ENCODE measurements at places on chromosomes 5 and 9.

- no peak for DNase-seq
These were observed 53.1 kb upstream of the NREP start for GRCh38 chr5:111810112-111810511.

GRCh38 chr9:92720209-92720765 lies 44.3 kb downstream of the BICD2 start:
- no peak for DNase-seq

DNA sequence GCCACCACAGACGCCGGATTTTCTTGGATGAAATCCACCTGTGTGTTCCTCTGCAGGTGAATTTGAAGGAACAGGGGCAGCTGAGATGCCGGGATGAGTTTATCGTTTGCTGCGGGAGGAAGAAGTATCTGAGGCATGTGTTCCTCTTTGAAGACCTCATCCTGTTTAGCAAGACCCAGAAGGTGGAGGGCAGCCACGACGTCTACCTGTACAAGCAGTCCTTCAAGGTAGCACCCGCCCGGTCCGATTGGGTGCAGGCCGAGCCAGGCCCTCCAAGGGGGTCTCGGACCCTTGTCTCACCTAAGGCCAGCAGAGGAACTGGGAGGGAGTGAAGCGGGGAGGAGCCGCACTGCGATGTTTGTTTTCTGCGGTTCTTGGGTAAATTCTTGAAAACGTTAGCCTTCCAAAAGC lies 18.4 kb upstream of the LRRC14B start:
- no peak for DNase-seq

DNA sequence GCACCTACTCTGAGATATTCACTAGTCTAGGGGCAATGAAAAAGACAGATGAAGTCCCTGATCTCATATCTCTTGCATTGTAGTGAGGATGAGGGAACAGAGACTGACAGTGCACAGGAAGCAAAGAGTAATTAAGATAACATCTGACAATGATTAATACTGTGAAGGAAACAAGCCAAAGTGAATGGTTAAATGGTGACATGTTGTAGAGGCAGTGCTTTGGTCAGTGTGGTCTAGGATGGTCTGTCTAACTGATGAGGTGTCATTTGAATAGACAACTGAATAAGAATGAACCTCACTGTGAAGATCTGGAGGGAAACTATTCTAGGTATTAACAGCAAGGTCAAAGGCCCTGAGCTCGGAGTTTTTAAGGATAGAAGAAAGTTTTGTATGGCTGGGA lies 333.3 kb upstream of the GRIA1 start:
- no peak for DNase-seq

- no peak for DNase-seq
These were observed 598 bp downstream of the PCDHA2 start for GRCh38 chr5:140795259-140795641.

- no peak for DNase-seq
These were observed 1.5 kb upstream of the MOB3B start for GRCh38 chr9:27530915-27531755.

- DNase-seq, result no peak
These were observed 199.9 kb downstream of the ADAMTS12 start for GRCh38 chr5:33691856-33692255.

GRCh38 chr5:173969167-173970049 lies 19.6 kb upstream of the C5orf47 start:
- DNase-seq, result no peak

DNA sequence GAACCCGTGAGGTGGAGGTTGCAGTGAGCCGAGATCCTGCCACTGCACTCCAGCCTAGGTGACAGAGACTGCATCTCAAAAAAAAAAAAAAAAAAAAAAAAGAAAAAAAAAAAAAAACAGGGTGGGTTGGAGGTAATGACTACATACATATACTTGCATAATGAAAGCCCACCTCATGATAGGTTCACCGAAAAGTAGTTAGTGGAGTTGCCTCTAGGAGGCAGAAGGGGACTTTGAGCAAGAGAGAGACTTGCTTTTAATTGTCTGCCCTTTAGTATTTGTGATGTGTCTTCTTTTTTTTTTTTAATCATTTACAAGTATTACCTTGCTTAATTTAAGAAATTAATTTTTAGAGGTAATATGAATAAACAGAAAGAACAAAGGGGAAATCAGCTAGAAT lies 99.8 kb downstream of the PPARGC1B start:
- DNase-seq, result no peak

DNA sequence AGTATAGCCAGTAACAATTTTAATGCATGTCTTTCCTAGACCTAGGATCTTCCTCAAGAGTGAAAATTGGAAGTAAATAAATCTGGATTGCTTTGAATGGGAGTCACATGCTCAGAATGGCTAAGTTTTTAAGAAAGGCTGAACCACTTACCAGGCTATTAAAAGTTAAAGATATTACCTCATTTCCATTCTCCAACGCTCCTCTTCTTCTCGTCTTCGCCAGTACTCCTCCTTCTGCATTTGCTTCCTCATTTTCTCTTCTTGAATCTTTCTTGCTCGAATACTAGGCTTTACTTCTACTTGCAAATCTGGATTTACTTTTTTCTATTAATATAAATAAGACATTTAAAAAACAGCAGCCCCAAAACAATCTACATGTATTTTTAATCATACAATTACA lies 49.6 kb downstream of the ZFR start:
- no peak for DNase-seq

DNA sequence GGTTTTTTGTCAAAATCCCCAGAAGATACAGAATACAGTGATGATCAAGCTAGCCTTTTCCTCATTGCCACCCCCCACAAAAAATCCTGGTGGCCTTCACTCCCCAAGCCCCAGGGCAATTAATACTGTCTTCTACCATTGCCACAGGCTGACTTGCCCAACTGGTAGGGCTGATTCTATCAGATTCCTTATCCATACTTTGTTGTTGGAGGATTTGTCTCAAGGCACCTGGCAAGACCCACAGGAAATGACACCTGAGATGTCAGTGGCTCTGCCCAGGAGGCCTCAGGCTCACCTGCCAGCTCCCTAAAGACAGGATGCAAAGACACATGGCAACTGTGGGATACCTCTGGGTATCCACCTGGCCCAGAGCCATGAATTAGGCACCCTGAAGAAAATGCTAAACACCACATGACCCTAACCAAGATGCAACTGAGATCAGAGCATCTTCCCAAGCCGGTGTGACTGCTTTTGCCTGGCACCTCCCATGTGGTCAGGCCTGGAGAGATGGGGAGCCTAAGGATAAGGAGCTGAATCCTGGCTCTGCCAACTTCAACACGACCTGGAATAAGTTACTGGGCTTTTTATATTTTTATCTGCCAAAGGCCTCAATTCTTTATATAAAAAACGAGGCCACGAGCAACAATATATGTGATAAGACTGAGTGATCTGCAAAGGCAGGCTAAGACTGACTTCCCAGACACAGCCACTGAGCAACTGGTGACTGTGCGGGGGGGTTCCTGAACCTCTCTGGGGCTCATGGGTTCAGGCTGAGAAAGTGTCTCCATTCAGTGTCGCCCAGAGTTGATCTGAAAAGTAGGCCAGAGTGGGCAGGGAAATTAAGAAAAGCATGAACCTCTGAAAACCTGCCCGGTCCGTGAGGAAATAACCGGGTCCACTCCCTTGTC lies 944 bp downstream of the ATOX1 start:
- no peak for DNase-seq
